MM.1S (cell line): ENCODE measurements at places on chromosomes 1 and 21.

DNA sequence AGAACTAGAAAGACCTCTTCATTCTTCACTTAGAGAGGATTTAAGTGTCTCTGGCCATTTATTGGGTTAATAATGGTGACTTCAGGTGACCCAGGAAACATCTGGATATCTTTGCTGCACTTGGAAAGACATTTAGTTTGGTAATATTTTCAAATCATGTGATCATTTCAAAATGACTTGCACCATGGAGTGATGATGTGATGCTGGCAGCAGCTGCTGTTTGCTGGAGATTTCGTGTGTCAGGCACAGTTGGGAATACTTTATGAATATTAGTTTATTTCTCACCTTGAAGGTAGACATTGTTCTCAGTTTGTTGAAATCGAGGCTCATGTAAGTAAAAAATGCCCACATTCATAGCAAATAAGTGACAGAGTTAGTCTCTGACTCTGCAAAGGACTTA, 236.0 kb downstream of the DISC1 start:
- DNase-seq: no peak

- DNase-seq: no peak
Measured at GRCh38 chr1:45411510-45411899, 71.3 kb upstream of the MUTYH start.

- DNase-seq: no peak
Measured at GRCh38 chr1:154614247-154614646, 6.3 kb upstream of the ADAR start.

DNA sequence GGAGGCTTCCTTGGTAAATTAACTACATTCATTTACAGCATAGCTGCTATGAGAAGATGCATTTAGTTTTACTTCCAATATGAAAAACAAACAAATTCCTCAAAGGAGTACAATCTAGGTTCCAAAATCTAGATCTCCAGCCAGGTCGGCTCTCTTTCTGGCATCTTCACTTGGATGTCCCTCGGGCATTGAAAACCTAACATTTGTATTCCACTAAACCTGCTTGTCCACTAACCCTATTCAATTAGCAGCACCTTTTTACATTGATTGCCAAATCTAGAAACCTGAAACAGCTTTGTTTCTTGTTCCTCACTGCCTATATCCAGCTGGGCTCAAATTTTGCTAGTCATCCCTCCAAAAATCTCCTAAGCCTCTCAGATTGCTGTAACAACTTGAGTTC, 14.3 kb upstream of the CXADR start:
- no peak for DNase-seq

DNA sequence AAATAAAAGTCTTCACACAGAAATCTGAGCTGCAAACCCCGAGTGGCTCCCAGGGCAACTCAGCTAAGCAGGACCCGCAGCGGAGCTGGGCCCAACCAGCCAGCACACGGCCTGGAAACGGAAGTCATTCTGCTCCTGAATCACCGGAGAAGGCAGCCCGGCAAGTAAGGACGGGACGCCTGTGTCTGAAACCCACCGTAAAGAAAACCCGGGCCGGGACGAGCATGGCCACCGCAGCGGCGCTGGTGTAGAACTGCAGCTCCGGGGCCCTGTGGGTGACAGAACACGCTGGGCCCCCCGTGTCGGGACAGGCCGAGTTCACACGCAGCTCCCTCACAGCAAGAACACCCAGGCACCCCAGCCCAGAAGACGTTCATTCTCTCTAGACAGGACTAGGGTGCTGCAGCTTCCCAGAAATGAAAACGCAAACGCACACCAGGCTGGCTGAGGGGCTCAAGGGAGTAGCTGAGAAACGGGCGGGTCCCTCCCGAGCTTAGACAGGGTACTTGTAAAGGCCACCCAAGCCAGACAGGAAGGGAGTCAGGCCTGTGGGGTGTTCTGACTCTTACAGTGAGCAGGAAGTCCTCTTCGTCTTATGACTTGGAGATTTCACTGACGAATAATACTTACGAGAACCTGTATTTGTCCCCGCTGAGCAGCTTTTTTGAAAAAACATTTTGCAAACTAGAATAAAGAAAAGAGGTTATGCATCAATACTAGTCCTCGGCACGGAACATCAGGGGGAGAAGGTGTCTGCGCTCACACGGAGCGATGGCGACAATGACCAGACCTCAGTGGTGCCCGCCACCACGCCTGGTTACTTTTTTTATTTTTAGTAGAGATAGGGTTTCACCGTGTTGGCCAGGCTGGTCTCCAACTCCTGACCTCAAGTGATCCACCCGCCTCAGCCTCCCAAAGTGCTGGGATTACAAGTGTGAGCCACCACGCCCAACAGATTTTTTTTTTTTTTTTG, 10.9 kb upstream of the CDK11B start:
- no peak for DNase-seq

- no peak for DNase-seq
Measured at GRCh38 chr1:68016381-68016780, 34.0 kb downstream of the DIRAS3 start.

DNA sequence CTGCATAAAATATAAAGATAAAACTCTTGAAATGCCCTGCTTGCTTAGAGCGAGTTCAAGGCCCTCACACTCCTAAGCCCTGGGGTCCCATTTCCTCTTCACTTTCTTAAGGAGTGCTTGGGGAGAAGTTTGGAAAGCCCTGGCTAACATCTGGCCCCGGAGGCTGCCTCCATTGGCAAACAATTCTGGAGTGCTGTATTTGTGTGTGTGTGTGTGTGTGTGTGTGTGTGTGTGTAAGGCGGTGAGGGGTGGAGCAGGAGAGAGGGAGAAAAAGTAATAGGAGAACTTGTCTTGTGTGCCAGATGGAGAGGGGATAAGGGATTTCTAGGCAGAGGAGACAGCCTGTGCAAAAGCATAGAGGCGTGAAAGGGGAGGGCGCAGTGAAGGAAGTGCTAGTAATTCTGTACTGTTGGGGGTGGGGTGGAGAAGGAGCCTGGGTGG, 578 bp upstream of the TRIM62 start:
- DNase-seq: no peak

DNA sequence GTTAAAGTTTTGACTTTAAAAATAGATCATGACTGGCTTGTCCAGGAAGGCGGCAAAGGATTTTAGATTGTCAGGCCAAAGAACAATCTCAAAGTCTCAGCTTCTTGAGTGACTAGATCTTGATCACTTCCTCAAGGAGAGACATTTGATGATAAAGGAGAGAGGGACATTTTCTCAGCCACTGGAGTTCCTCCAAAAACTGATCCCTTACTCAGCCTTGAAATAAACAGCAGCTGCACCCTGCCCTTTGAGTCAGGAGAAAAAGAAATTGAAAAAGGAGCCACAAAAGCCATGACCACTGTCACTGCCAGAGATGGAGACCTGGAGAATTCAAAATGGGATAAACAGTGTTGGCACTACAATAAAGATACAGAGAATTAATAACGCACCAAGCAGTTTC, 288.4 kb upstream of the PRMT6 start:
- no peak for DNase-seq

DNA sequence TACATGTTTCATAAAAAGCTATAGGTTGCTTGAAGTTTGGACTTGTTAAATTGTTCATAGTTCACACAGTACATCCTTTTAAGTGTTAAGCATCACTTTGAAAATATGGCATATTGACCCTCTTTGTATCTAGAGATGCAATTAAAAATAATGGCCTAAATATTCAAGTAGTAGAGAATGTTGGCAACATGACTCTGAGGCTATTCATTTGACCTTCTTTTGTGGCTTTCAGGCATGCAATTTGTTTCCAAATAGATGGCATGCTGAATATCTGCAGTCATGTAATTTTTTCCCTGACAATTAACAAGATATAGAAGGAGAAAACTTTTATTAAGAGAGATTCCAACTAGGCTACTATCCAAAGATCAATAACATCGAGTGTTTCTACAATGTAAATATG, 230.5 kb upstream of the ZRANB2 start:
- DNase-seq: no peak

DNA sequence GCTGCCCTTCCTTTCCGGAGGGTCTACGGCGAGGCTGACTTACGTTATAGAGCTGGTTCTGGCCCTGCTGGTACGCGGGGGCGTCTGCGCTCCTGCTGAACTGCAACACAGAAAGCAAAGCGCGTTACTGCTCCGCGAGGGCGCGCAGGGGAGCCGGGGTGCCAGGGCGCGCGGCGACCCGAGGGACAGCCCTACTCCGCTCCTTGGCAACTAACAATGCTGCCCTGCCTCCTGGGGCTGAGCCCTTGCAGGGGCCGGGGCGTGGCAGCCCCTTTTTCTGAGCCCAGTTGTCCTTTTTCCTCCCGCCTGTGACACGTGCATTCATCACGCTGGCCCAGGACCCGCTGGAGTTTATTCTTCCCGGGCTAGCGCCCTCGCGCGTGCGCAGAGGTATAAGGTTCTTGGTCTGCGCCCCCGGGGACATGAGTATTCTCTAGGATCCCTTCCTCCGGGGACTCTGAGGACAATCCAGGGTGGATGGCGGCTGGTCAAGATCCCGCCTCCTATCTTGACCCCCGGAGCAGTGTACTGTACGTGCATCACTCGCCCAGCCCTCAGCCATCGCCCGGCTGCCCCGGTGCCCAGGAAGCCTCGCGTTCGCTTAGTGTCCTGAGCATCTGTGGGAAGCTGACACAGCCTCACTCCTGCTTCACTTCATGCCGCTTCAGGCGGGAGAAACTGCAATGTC, 78.9 kb downstream of the CD247 start:
- peak; percentile 61 for DNase-seq

GRCh38 chr21:39951183-39952101, 84.2 kb downstream of the PCP4 start:
- DNase-seq: no peak

DNA sequence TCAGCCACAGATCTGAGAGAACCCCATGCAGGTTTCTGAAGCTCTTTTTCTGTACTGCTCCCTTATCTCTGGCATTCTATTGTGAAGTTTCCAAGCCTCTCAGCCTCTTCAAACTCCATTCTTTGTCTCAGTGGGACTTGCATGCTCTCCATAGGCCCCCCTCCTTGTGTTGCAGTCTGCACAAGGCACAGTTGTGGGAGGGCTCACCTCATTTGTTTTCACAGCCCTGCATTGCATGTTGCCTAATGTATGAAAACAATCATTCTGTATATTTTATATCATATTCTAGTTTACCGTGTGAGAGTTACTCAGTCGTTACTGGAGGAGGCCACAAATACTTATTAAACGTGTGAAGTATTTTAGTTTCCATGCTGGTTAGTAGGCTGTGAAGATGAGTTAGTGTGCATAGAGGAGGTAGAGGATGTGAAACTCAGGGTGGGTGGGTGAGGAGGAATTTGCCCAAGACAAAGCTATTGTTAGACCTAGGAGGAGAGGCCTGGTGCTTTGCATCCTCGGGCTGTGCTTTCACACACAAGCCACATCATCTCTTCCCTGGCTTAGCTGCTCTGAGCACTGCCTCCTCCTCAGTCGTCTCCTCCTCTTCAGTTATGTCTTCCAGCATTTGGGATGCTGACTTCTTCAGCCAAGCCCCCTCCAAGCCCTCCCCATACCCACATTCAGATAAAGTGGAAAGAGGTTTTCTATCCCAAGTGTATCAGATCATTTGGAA, 7.8 kb upstream of the CHI3L2 start:
- DNase-seq: peak; percentile 44

DNA sequence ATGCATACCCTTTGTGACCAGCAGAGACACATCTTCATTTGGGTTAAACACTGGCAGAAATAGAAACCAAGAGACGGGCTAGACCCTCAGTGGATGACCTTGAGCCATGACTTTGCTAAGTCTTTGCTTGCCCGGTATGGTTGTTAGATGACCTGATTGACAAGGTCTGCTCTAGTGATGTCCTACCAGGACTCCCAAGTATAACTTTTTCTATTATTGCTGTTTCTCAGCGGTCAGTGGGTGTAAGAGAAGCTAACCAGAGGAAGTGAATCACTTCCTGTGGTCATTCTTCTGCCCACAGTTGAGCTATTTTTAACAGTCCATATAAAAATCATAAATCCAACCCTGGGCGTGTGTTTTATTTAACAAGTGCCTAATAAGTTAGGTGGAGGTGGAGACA, 126.2 kb upstream of the ETS2 start:
- peak; percentile 77 for DNase-seq

- no peak for DNase-seq
Measured at GRCh38 chr1:68321084-68321685, 88.9 kb upstream of the WLS start.

- DNase-seq: peak; percentile 87
Measured at GRCh38 chr1:52055066-52055865, at the start of gene TXNDC12. Gene TXNDC12, minus strand, starts transcription at chr1:52055191. Its CDS starts 95 bp downstream, at chr1:52055096.

GRCh38 chr1:164821648-164822047, 262.7 kb downstream of the PBX1 start:
- no peak for DNase-seq

DNA sequence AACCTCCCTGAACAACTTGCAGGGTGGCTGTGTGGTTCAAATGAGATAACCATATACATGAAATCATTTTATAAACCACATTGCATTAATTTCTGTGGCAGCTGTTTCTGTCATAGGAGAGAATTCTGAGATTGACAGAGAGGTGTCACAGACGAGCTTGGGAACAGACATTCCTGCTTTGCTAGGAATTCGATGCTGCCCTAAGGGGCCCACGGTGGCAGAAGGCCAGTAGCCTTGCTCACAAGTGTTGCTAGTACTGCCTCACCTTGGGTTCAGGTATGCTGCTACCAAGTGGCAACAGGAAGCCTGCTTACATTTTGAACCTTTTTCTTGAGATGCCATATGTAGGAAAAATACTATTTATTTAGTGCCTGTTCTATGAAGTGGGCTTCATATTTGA, 13.4 kb downstream of the KCNA10 start:
- no peak for DNase-seq

DNA sequence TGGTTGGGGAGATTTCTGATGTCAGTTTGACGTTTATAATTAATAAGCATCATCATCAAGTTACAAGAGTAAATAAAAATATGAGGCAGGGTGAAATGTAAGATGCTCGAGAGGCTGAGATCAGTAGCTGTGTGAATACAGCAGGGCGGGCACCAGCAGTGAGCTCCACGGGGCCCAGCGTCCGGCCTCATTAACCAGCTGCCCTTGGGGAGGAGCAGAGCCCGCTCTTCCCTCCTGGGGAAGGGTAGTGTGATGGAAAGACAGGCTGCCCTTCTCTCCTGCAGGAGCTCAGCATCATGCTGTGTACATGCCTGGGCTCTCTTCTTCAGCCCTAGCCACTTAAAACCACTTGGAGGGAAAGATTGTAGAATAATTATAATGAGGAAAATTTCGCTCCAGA, 23.4 kb downstream of the PDE9A start:
- DNase-seq: no peak

DNA sequence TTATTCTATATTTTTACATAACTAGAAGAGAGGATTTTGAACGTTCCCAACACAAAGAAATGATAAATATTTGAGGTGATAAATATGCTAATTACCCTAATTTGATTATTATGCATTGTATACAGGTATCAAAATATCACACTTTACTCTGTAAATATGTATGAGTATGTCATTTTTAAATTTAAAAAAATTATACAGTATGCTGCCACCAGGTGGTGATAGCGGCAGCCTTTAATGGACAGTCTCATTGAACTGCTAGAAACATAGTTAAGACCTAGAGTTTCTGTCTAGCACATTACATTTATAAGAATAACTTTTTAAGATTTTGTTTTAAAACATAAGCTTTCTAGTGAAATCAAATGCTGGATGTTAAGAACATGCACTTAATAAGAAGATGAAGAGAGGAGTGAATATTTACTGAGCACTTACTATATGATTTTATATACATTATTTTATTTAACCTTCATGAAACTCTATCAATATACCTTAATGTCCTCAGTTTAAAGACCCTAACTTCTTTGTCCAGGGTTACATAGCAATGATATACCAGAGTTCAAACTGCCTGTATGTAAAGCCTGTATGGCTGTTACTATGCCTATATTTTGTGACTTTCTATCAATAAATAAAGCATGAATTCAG, 207.1 kb downstream of the NUF2 start:
- peak; percentile 59 for DNase-seq

- DNase-seq: no peak
Measured at GRCh38 chr1:160639652-160640051, 7.2 kb downstream of the SLAMF1 start.
